ENCODE measurements at places on chromosomes 16 and 17. TPM values are rescaled to one million over a fixed set of nuclear protein-coding genes. Genes with fewer than 3 reads are reported as not detected.

DNA sequence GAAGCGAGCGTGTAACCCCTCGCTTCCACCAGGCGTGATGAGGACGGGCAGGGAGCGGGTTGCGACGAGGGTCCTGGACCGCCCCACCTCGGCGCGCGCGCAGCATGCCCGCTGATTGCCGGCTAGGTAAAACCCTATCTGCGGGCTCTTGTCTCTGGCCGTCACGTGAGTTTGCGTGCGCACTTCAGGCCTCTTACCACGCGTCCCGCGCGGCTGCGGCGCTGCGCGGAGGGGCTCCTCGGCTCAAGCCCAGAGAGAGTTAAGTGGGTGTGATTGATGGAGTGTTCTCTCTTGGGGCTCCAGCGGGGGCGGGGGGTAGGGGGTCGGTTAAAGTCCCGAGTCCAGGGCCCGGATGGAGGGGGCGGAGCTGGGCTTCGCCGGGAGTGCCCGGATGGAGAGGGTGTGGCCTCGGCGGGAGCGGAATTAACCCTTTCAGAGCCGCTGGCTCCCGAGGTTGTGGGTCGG, 7.9 kb downstream of the KDM6B start:
- peak; percentile 95 for DNase-seq

GRCh38 chr16:28311913-28312312, 19.6 kb downstream of the SBK1 start:
- DNase-seq, result no peak

- no peak for DNase-seq
These were observed 17.0 kb downstream of the CLUH start for GRCh38 chr17:2694381-2695242.

- no peak for DNase-seq
These were observed 4.8 kb downstream of the CBLN1 start for GRCh38 chr16:49276646-49277385.

- DNase-seq, result no peak
These were observed 106.5 kb downstream of the UTP18 start for GRCh38 chr17:51366866-51367265.

DNA sequence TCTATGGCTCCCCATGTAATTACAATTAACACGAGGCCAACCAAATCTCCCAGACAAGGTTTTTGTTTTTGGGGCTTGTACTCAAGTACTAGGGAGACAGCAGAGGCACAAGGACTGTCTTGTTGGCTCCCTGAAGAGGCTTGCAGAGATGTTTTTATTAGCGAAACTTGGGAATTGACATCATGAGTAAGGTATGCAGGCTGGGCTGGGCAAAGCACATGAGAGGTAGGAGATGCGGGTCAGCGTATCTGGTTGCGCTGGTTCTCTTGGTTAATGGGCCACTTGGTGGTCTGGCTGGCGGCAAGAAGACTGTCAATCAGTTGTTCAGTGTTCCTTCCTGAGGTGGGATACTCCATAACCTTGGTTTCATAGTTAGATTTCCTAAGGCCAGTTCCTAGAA, 28.9 kb downstream of the LCMT1 start:
- no peak for DNase-seq

DNA sequence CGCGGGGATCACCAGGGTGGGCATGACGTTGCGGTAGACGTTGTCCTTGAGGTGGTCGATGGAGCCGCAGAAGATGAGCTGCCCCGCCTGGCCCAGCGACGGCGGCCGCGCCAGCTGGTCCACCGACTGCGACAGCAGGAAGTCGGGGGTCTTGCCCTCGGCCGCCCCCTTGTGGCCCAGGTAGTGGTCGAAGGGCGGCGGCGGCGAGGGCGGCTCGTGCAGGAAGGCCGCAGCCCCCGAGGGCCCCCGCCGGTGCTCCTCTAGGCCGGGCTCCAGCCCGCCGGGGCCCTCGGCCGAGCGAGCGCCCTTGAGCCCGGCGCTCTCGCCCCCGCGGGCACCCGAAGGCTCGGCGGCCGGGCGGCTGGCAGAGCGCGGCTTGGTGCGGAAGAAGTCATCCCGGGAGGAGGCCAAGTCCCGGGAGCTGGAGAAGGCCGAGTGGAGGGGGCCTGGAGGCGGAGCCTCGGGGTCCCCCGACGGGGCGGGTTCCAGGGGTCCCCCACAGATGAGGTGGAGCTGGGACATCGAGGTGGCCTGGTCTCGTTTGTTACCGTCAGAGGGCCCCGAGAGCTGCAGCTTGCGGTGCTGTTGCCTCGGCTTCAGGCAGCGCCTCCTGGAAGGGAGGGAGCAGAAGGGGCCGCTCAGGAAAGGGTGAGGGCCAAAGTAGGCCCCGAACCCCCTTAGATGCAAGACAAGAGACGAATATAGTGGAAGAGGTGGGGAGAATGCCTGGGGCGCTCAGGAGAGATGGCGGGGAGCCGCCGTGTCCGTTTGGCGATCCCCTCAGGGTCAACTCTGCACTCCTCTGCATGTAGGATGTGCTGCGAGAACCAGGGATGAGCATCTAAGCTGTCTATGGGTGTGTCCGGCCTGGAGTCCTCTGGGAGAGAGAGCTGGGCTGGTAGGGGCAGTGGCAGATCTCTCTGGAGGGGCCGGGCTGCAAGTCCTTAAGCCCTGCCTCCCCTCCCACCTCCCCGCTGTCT, 8.8 kb downstream of the FAM171A2 start:
- no peak for DNase-seq

DNA sequence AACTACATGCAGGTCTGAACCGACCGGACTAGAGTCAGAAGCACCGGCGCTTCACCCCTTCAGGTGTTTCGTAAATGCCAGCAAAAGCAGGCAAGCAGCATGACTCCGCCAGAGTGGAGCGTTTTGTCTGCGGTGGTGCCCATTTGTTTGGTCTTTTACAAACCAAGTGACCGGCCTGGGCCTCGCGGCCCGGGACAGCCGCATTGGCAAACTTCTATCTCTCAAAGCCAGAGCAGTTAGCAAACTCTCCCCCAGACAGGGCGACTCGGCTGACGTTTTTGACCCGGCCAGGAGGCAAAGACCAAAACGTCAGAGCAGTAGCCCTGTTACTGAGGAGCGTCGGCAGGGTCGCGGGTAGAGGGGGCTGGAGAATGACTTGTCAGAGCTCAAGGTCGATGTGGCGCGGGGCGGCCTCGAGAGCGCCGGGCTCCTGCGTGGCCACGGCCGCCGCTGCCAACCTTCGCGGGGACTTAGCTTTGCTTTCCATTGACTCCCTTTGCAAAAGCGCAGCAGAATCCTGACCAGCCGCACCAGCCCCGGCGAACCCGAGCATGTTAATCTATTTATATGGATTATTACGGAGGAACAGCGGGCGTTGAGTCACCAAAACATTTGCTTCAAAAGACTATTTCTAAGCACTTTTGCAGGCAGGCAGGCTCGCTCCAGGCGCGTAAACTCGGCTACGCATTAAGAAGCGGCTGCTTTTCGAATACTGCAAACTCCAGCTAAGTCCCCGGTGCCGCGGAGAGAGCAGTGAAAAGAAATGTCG, 763 bp upstream of the SOX9 start:
- DNase-seq, result no peak

DNA sequence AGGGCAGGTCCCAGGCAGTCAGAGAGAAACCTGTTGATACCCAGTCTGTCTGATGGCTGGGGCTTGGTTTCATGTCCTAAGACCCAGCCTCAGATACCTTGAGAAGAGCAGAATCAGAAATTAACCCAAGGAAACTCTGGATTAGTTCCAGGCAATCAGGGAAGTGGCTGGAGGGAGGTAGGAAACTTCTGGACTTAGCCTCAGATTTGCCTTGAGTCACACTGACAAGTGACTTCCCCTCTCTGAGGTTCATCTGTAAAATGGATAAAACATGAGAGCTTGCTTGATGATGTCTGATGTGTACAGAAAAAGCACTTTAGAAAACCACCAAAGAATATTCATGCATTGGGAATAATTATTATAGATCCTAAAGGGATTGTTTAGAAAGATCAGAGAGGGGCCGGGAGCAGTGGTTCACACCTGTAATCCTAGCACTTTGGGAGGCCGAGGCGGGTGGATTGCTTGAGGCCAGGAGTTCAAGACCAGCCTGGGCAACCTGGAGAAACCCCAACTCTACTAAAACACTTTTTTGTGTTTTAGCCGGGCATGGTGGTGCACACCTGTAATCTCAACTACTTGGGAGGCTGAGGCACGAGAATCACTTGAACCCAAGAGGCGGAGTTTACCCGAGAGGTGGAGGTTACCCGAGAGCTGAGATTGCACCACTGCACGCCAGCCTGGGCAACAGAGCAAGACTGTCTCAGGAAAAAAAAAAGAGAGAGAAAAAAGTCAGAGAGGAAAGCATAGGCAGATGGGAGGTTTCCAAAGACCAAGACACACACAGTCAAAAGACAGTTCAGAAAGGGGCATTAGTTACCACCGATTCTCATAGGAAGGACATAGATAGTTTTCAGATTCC, 3.8 kb downstream of the CIITA start:
- no peak for DNase-seq

- peak; percentile 87 for DNase-seq
These were observed at the start of gene SLC12A4 for GRCh38 chr16:67968400-67969253. TSS of gene SLC12A4 (minus strand) at chr16:67968637. CDS start at chr16:67968553, 84 bp downstream.

- DNase-seq, result no peak
These were observed 13.5 kb downstream of the CEP295NL start for GRCh38 chr17:78889531-78889930.

- no peak for DNase-seq
These were observed 447.6 kb downstream of the TOX3 start for GRCh38 chr16:52099382-52099781.

- no peak for DNase-seq
These were observed 30.5 kb upstream of the PLCG2 start for GRCh38 chr16:81748476-81749198.

DNA sequence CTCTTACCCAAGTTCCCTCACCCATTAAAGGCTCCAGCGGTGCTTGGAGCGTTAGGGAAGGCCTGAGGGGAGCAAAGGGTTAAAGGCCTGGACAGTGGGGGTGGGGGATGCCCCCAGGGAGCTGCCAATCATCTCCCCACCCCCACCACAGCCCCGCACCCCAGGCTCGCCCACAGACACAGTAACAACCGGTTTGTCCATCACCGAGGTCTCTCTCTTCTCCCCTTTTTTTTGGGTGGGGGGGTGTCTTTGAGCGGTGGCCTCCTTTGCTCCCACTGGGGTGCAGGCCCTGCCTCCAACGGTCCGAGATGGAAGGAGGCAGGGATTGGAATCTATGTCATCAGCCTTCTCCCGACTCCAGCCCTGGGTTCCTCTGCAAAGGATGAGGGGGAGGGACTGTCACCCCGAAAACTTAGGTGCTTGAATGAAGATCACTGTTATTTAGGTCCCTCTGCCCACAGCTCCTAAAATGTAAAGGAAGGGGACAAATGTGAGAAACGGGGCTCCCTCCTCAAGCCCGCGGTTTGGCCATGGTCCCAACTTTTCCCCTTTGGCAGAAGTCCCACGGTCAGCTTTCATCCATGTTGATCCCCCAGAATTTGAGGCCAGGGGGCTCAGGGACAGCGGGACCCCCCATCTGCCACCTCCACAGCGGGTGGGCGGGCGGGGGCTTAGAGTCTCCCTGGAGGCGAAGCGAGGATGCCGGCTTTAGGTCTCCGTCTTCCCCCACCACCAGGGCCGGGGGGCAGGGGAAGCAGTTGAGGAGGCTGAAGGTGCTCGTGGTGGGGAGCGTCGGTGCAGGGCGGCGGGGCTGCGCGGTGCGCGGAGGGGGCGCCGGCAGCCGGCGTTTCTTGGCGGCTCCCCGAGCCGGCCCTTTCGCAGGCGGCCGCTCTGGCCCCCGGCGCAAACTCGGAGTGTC, 1.7 kb downstream of the EPOP start:
- DNase-seq, result no peak

- no peak for DNase-seq
These were observed 11.7 kb downstream of the NEUROD2 start for GRCh38 chr17:39595928-39596510.

GRCh38 chr16:74309789-74310781, 13.5 kb downstream of the PSMD7 start:
- peak; percentile 31 for DNase-seq

GRCh38 chr17:48834973-48835372, 4.1 kb downstream of the CALCOCO2 start:
- no peak for DNase-seq

DNA sequence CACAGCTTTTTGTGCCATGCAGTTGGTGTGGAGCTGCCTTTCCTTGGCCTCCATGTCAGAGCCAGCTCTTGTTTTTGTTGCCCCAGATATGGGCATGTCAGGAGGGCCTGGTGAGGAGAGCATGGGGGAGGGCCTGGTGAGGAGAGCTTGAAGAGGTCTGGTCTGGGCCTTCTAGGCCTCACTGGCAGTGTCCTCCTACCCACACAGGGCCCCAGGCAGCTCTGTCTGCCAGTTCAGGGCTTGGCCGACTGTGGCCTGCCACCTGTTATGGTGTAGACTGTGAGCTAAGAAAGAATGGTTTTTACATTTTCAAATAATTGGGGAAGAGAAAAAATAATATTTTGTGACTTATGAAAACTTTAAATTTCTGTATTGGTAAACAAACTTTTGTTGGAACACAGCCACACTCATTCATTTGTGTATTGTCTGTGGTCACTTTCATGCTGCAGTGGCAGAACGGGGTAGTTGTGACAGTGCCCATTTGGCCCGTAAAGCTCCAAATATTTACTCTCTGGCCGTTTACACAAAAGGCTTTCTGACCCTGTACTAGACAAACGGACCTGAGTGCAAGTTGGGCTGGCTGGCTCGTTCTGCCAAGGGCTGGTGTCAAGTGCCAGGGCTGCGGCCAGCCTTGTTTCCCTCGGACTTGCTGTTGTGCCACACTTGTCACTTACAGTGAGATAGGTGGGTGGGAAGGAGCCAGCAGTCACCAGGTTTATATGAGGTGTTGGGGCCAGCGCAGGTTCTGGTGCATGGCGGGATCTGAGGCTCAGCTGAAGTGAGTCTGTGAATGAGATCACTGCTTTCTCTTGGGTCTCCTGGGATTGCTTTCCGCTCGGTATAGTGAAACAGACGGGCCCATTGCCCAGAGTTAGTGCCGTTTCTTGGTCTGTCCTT, 18.2 kb downstream of the PGS1 start:
- no peak for DNase-seq

- no peak for DNase-seq
These were observed 87.1 kb downstream of the KPNA2 start for GRCh38 chr17:68122587-68122986.

- no peak for DNase-seq
These were observed 14.8 kb downstream of the TEKT5 start for GRCh38 chr16:10679921-10680320.

- no peak for DNase-seq
These were observed 6.9 kb downstream of the GNAO1 start for GRCh38 chr16:56198006-56198754.

DNA sequence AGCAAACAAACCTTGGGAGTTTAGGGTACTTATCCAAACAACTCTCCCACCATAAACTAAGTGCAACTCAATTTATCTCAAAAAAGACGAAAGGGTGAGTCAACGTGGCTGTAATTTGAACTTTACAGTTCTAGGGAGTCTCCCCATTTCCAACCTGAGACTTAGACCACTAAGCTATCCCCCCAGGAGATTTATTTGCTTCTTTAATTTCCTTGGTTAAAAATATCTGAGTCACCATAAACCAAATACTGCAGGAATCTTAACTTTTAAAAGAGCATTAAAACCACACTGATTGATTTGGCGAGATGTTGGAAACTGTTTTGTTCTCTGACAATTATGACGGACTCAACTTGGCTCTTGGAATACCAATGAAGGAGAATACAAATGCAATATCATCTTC, 299.3 kb upstream of the SOX9 start:
- no peak for DNase-seq

Gene CYLD
- 22.5 TPM for polyA plus RNA-seq

Gene TBC1D26
- polyA plus RNA-seq, result 0.29 TPM

Gene PYCARD
- 5.0 TPM for polyA plus RNA-seq

Gene BCAR1
- 39.4 TPM for polyA plus RNA-seq

Gene IFT20
- polyA plus RNA-seq, result 42.7 TPM

Gene CTF1
- not detected for polyA plus RNA-seq

Gene TMEM114
- not detected for polyA plus RNA-seq

Gene FA2H
- 0.14 TPM for polyA plus RNA-seq

Gene GCGR
- polyA plus RNA-seq, result not detected
